NCI-H1417 treated with DMSO at 0.1 percent for 48 hours (cell line): ENCODE measurements at places on chromosomes 1 and 21.
A peak's percentile ranks its signal among the peaks of the same experiment; 100 is the strongest.

DNA sequence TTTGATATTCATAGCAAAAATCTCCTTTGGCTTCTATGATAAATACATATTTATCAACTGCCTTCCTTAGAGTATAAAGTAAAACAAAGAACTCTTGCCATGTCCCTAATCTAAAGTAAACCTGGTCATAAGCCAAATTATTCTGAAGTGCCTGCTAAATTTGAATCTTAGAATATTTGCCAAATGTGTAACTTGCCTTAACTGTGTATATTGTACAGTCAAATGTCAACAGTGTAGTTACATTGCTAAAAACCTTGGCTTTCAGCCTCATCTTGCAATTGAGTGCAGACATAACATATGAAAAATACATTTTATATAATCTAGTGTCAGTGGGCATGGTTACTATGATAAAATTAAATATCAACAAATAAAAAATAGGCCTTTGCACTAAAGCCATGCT lies 583.4 kb upstream of the ADAMTS5 start:
- no peak for DNase-seq

GRCh38 chr21:45630066-45630694 lies 13.3 kb upstream of the PCBP3 start:
- no peak for DNase-seq

DNA sequence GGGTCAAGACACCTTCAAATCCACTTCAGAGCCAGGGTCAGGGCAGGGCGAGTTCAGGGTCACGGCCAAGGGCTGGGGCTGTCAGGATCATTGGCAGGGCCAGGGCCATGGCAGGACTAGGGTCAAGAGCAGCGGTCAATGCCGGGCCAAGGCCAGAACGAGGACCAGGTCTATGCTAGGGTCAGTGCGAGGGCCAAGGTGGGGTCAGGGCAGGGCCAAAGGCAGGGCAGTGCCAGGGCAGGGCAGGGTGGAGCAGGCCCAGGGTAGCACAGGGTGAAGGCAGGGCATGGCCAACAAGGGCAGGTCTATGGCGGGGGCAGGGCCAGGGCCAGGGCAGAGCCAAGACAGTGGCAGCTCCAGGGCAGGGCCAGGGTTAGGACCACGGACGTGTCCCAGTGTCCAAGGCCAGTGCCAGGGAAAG lies 154.0 kb downstream of the LIPI start:
- DNase-seq, result no peak

- no peak for DNase-seq
Observed at GRCh38 chr1:22815421-22816066, 104.9 kb downstream of the EPHB2 start.

- no peak for DNase-seq
Observed at GRCh38 chr1:34645919-34646318, 108.9 kb upstream of the GJB5 start.

DNA sequence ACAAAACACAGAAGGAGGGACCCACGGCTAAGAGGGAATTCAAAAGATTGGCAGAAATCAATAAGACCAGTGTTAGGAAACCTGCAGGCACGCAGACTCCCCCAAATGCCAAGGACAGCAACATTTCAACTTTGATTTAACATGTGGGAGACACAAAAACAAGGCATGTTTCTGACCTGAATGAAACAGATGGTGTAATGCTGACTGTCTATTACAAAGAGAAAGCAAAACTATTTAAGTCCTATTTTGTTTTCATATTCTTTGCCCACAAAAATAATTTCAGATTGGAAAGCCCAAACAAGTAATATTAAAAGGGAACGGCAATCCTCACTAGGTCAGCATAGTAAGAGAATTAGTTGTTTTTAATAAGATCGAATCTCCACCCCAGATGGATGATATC lies 107.9 kb downstream of the S1PR1 start:
- no peak for DNase-seq

GRCh38 chr1:226654046-226654667 lies 84.9 kb downstream of the ITPKB start:
- DNase-seq, result no peak

DNA sequence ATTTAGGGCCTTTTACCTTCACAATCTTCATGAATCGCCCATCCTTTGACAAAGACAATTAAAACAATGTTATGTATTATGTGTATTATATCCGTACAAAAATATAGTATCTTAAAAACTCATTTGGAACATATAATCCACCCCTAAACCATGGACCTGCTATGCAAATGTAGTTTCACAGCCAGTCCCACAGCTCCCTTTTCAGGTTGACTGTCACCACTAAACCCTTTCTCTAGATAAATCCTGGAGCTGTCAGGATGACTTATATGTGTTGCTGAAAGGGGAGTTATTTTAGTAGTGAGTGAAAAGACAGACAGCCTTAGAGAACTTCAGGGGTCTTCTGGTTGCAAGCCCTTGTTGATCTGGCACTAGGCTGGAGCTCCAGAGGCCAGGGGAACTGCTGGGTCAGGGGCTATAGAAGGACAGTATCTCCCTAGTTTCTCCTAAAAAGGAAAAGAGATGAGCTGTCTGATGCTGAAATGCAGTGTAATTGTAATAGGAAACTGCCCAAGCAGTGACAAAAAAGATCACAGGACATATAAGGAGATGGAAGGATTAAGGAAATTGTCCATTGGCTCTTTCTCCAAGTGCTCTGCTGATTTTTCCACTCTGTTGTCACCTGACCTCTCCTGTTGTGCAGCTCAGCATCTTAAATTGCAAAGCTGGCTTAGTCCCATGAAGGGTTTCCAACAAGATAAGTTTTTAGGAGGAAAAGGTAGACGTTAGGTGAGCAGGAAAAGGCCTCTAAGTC lies 127.7 kb downstream of the S1PR1 start:
- DNase-seq, result no peak

- DNase-seq, result no peak
Observed at GRCh38 chr1:201938440-201939035, 7.8 kb downstream of the LMOD1 start.

DNA sequence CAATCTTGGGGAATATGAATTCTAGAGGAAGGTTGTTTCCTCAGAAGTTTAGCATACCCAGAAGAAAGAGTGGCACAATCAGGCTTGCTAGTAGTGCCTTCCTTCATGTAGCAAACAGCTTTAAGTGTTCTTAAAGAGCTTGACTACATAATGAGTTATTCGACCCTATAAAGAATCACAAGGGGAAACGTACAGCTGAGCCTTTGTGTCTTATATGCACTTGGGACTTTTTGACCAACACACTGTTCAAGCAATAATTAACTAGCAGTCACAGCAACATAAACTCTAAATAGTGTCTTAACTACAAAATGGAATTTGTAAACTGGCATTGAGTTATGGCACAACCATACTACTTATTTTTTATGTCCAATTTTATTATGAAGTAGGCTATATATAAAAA lies 86.1 kb downstream of the TTLL7 start:
- no peak for DNase-seq

GRCh38 chr1:173294843-173295242 lies 87.7 kb upstream of the TNFSF4 start:
- DNase-seq, result no peak

- no peak for DNase-seq
Observed at GRCh38 chr1:221011145-221011544, 131.9 kb downstream of the HLX start.

DNA sequence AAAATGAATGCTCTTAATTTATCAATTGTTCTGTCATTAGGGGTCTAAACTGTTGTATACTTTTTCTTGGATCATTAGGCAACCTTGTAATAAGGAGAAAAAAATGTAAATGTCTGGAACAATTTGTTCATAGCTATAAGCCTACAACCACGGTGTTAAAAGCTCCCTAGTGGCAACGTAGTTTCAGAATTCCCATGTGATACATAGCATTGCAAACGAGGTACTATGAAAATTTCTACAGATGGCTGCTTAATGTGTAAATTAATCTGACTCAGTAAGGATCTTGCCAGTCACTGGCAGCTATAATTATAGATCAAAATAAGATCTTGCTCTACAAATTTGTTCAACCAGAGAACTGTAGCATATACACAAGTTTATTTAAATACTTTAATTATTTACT lies 304.1 kb upstream of the ADGRL4 start:
- DNase-seq, result no peak

DNA sequence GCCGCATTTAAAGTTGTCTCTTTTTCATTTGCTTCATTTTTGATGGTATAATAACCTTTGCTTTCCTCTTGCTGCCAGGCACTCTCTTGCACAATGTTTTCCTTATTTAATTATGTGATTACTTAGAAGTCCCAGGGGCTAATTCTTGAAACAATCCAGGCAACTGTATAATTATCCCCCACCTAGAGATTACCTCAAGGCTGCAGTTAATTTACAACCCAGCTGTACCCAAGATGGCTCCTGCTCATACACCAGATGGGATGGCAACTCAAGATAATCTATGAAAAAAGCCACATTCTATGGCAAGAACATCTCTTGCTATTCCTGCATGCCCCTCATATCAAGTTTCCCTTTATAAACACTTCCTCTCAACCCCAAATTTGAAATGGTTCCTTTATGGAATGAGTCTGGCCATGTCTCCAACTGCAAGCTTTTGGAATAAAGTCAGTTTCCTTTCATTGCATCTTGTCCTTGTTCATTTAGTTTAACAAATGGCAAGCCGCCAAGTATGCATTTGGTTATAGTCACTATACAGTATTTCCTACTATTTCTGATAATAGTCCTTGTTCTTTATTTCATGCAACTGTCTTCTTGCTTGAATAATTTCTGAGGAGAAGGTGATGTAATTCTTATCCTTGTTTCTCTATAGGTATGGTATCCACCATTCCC lies 1042.6 kb downstream of the PLA2G4A start:
- no peak for DNase-seq

GRCh38 chr1:230307213-230307612 lies 118.9 kb downstream of the PGBD5 start:
- no peak for DNase-seq

- no peak for DNase-seq
Observed at GRCh38 chr1:163650624-163651023, 328.9 kb downstream of the NUF2 start.

DNA sequence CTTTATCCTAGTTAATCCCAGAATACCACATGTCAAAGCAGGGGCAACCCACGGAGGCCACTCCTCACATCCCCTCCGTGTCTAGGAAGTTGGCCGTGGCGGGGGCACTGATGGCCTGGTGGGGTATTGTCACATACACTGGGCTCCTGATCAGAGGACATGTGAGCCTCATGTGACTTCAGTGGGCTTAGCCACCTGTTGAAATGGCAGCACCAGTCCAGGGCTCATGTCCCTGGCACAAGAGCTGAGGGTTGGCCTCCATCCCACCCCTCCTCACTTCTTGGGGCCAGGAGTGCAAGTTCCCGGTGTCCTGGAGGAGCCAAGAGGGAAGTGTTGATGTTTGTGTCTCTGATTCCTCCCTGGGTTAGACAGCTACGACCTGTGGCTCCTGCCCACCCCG lies 313.4 kb downstream of the CAMTA1 start:
- DNase-seq, result no peak

- DNase-seq, result no peak
Observed at GRCh38 chr1:46595127-46595526, 8.9 kb downstream of the MKNK1 start.

GRCh38 chr1:56533197-56533596 lies 46.2 kb downstream of the PLPP3 start:
- no peak for DNase-seq

GRCh38 chr1:25810341-25811299 lies 9.1 kb upstream of the MTFR1L start:
- peak; percentile 7 for DNase-seq

DNA sequence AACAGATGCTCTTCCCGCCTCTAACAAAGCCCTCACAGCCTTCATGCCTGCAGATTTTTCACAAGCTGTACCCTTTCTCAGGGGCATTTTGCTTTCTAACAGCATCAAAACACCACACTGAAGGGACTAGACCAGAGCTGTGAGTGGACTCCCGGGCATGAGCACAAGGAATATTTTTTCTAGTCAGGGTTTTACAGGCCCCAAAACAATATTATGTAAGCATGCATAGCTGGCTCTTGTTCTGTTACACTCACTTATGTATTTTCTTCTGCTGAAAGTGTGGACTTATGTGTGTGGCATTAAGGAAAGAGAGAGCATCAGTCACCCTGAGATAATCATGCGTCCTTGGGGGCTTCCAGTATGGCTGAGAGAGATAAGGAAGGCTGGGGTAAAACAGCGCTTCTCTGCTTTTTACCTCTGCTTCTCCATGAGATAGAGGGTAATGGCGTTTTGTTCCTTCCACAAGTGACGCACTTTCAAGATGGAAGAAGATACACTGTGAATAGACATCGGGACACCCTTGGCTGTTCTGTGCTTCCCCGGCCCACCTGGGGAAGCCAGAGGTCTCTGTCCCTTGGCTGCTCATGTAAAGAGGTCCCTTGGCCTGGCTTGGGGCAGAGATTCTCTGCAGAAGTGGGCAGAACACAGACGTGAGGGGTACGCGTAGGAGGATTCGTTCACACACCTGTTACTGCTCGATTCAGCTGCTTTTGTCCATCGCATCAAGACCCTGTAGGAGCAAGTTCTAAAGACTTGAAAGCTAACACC lies 266.7 kb upstream of the RAB4A start:
- DNase-seq, result no peak

DNA sequence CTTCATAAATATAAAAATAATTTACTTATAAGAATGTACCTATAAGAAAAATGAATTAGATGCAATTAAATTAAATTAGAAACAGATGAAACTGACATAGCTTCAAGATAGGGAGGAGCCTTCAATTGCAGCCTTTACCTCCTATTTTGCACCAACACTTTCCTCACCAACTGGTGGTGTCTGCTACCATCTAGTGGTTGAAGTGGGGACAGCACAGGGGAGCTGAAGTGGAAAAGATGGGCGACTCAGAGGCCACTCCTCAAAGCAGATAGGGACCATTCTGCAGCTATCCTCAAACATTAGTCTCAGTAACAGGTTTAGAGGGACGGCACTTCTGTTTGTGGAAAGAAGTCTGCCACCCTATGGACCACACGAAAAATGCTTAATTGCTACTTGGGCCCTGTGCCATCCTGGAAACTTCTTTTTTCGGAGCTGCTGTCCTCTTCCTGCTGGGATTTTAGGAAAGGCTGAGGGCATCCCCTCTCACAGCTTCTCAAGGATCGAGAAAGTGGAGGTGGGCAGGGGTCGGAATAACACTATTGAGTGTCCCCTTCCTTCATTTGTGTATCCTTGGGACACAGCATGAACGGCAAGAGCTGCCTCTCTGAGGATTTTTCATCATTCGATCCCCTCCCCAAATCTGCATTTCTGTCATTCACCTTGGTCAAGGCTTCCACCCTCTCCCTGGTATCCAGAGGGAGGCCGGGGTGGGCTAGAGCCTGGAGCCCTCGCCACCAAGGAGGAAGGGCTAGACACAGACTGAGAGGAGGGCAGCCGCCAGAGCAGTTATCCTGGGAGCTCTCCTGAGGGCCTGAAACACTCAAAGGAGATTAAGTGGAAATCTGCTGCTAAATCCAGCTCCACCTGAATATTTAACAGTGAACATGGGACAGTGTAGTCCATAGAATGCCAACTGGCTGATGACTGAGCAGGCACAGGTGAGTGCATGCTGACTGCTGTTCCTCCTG lies 9.6 kb downstream of the PROK1 start:
- peak; percentile 28 for DNase-seq
